ENCODE measurements at places on chromosomes 3 and 15. TPM values are rescaled to one million over a fixed set of nuclear protein-coding genes. Genes with fewer than 3 reads are reported as not detected.
A peak's percentile ranks its signal among the peaks of the same experiment; 100 is the strongest.

Gene LMLN
- total RNA-seq, result 5.9 TPM

Gene FEZF2
- total RNA-seq, result not detected

Gene MESP2
- total RNA-seq, result 0.99 TPM

Gene TWF2
- 76.3 TPM for total RNA-seq

Gene CSTA
- 7.9 TPM for total RNA-seq

Gene TMEM212
- total RNA-seq, result not detected

Gene AHSG
- not detected for total RNA-seq

Gene CEP19
- total RNA-seq, result 4.4 TPM

Gene CHRFAM7A
- total RNA-seq, result 0.26 TPM

Gene C2CD4B
- not detected for total RNA-seq

Gene VIPR1
- total RNA-seq, result not detected

DNA sequence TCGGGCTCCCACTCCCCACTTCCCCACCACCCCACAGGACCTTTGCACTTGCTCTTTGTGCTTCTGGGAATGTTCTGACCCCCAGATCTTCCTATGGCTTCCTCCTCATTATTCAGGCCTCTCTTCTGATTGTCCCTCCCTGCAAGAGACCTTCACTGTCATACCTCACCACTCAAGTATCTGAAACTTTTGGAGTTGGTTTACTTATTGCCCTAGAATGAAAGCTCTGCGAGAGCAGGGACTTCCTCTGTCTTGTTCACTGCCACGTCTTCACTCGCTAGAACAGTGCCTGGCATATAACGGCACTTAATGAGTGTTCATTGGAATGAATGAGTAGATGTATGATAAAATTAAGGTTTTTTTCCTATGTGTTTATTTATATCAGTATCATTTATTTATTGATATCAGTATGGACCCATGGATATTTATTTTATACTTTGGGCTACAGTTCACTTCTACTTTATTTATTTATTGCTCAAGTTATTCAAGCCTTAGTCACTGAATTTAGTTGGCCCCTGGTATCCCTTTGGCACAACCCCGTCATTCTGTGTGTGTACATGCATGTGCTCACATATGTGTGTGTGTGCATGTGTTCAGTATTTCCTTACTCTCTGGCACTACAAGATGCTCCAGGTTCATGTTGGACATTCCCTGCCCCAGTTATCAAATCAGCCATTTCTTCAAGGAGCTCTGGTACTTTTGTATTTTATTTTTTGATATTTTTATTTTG, 197.6 kb downstream of the THSD4 start:
- DNase-seq, result no peak
- no peaks in the 10 kb centered on the region for H3K36me3 ChIP-seq
- no peak overlapping the region for H3K27ac ChIP-seq
- no peaks in the 10 kb centered on the region for H3K4me1 ChIP-seq
- no peak overlapping the region for H3K4me3 ChIP-seq

DNA sequence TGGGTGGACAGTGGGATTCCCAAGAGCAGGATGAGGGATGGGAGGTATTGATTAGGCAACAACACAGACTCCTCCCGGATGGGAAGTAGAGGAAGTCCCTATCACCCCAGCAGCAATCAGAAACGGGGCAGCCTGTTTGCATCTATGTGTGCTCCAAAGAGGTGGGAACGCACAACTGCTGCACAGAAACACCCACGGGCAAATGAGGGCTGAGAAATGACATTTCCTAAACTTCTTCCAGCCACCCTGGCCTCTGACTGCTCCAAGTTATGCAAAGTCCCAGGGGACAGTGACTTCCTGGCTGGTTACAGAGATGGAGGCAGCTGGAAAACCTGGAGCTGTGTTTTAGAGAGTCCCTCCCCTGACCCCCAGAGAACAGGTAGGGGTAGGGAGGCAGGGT, 42.6 kb downstream of the HCN4 start:
- H3K4me1 ChIP-seq, result no peaks in the 10 kb centered on the region
- no peak for DNase-seq
- H3K27ac ChIP-seq, result no peak overlapping the region
- H3K27me3 ChIP-seq, result no peaks in the 10 kb centered on the region
- H3K36me3 ChIP-seq, result no peaks in the 10 kb centered on the region
- H3K4me3 ChIP-seq, result no peak overlapping the region

- no peaks in the 10 kb centered on the region for H3K27me3 ChIP-seq
- DNase-seq, result no peak
- H3K4me1 ChIP-seq, result no peaks in the 10 kb centered on the region
- H3K27ac ChIP-seq, result no peak overlapping the region
Observed at GRCh38 chr15:91070872-91071271, 29.2 kb upstream of the SV2B start.

- no peaks in the 10 kb centered on the region for H3K36me3 ChIP-seq
- no peak overlapping the region for H3K4me3 ChIP-seq
- no peaks in the 10 kb centered on the region for H3K4me1 ChIP-seq
- no peak overlapping the region for H3K27ac ChIP-seq
Observed at GRCh38 chr15:44414001-44414400, 13.4 kb upstream of the CTDSPL2 start.

GRCh38 chr3:21665444-21666100, 85.4 kb downstream of the ZNF385D start:
- no peak for DNase-seq
- H3K27ac ChIP-seq, result no peak overlapping the region
- H3K36me3 ChIP-seq, result no peaks in the 10 kb centered on the region
- no peaks in the 10 kb centered on the region for H3K4me1 ChIP-seq
- H3K27me3 ChIP-seq, result no peaks in the 10 kb centered on the region

GRCh38 chr3:11835028-11835639, 11.6 kb downstream of the TAMM41 start:
- H3K27ac ChIP-seq, result no peak overlapping the region
- peak; percentile 11 for DNase-seq
- no peak overlapping the region for H3K4me3 ChIP-seq
- H3K36me3 ChIP-seq, result peaks cover 12% of the 10 kb centered on the region
- H3K4me1 ChIP-seq, result no peaks in the 10 kb centered on the region

GRCh38 chr3:167605871-167606270, 47.9 kb downstream of the WDR49 start:
- DNase-seq, result no peak
- no peak overlapping the region for H3K4me3 ChIP-seq
- H3K4me1 ChIP-seq, result no peaks in the 10 kb centered on the region
- no peak overlapping the region for H3K27ac ChIP-seq
- H3K27me3 ChIP-seq, result no peaks in the 10 kb centered on the region

DNA sequence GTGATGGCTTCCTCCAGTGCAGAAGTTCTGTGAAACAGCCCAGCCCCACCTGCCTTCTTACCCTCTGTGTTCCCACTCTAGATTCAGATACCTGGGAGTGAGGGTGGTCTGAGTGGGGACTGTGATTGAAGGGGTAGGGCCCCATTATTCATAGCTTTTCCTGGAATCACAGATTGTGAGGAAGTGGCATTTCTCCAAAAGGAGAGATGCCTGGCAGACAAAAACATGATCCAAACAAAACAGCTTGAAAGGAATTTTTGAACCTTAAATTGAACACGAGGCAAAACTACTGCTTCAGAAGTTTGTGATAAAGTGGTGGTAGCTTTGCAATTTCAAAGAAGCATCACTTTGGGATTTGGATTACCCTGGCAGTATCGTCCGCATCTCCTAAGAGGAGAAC, 29.2 kb upstream of the NEO1 start:
- H3K4me1 ChIP-seq, result no peaks in the 10 kb centered on the region

DNA sequence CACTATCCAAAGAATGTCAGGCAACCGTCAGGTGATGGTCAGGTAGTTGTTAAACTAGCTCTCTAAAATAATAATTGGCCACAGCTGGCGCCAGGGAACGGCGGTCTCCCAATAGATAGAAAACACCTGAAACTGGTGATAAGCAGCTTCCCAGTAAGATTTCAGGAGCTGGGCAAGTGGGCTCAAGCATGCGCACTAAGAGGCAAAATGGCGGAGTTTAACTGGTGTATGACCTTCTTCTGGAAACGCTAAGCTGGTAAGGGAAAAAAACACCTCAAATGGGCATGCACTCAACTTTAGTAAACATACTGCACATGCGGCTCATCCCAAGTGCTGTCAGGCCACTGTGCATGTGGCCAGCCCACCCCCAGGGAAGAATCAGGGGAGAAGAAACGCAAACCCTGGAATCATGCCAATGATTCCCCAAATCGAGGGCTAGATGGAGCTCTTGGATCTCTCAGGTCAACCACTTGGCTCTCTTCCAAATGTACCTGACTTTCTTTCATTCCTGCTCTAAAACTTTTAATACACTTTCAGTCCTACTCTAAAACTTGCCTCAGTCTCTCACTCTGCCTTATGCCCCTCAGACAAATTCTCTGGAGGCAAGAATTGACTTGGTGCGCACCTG, 195.0 kb downstream of the ZNF621 start:
- DNase-seq, result peak; percentile 3
- no peak overlapping the region for H3K27ac ChIP-seq
- no peaks in the 10 kb centered on the region for H3K36me3 ChIP-seq

DNA sequence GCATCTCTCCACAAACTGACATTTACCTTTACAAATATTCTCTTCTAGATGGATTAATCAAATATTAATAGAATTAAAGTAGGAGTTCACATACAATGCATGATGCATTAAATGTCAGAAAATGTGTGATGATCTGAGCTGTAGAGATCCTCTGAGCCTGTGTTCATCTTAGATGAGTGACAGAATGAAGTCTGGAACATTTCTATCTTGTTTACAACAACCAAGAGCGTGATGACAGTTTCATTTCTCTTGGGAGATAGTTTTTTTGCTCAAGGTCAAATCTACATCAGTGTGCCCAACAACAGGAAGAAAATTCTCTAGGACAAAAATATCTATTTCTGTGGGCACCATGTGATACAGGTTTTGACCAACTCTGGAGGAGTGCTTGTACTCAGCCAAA, 211.9 kb downstream of the MYRIP start:
- H3K27ac ChIP-seq, result no peak overlapping the region
- H3K36me3 ChIP-seq, result no peaks in the 10 kb centered on the region
- no peak for DNase-seq

DNA sequence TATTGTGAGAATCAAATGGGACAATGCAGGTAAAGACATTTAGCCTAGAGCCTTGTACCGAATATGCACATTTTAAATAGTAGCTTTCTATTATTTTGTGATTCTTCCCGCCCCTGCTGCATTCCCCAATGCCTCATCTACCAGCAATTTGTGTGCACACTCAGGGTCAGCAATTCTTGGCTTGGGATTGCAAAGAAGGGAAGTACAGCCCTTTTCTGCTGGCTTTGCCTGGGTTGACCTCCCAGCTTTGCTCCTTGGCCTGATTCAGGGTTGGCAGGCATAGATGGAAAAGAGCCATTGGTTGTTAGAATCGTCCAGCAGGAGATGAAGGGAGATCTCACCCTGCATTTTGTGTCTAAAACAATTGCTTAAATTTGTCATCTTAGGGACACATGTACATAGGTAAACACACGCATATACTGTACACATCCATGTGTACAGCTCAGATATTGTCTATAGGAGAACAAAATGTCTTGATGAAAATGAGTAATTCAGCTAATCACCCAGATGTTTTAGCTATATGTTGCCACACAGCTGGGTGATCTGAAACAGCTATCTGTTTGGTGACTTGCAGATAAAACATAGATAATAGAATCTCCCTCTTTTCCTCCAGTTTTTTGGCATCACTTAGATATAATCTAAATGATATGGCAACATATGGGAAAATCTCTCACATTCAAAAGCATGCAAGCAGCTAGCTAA, 340.9 kb upstream of the TBL1XR1 start:
- no peak overlapping the region for H3K4me3 ChIP-seq
- no peaks in the 10 kb centered on the region for H3K27me3 ChIP-seq
- peak; percentile 93 for DNase-seq
- no peak overlapping the region for H3K27ac ChIP-seq
- H3K4me1 ChIP-seq, result peaks cover 10% of the 10 kb centered on the region

GRCh38 chr3:120081719-120082118, 12.5 kb downstream of the GSK3B start:
- H3K27me3 ChIP-seq, result no peaks in the 10 kb centered on the region
- H3K4me1 ChIP-seq, result no peaks in the 10 kb centered on the region
- H3K36me3 ChIP-seq, result no peaks in the 10 kb centered on the region
- no peak overlapping the region for H3K4me3 ChIP-seq

DNA sequence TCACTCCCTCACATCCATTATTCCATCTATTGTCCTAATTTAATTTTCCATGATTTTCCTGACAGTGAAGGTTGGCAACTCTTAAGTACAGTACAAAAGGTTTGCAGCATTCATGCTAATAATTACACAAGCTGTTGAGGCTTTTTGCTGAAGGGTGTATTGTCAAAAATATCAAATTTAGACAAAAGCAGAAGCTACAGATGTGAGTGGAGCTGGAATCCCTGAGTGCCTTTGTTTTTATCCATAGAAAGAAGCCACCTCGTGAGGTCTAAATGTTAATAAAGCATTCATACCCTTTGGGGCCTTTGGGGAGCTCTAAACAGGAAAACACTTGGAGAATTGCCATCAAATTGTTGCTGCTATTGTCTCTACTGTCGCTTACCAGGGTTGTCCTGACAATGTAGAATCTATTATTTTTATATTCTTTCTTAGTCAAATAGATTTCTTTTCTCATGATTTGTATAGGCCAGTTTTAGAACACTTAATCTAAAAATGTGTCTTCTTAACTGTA, 185.8 kb upstream of the ROBO1 start:
- H3K4me3 ChIP-seq, result no peak overlapping the region
- DNase-seq, result no peak
- H3K27ac ChIP-seq, result no peak overlapping the region
- H3K4me1 ChIP-seq, result no peaks in the 10 kb centered on the region

DNA sequence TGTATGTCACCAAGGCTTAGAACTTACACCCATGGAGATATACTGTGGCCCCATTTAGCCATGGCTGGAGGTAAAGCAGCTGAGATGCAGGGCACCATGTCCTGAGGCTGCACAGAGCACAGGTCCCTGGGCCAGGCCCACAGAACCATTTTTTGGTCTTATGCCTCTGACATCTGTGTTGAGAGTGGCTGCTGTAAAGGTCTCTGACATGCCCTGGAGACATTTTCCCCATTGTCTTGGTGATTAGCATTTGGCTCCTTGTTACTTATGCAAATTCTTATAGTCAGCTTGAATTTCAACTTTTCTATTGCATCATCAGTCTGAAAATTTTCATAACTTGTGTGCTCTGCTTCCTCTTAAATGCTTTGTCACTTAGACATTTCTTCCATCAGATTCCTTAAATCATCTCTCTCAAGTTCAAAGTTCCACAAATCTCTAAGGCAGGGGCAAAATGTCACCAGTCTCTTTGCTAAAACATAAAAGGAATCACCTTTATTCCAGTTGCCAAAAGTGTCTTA, 701.3 kb downstream of the EPHA3 start:
- no peaks in the 10 kb centered on the region for H3K27me3 ChIP-seq
- no peak overlapping the region for H3K27ac ChIP-seq

- peaks cover 8% of the 10 kb centered on the region for H3K4me1 ChIP-seq
- H3K4me3 ChIP-seq, result peak overlapping the region; percentile 82
- peak; percentile 89 for DNase-seq
- peak overlapping the region; percentile 86 for H3K27ac ChIP-seq
- H3K27me3 ChIP-seq, result no peaks in the 10 kb centered on the region
- H3K36me3 ChIP-seq, result no peaks in the 10 kb centered on the region
Observed at GRCh38 chr3:136818191-136818768, 646 bp upstream of the SLC35G2 start.

- peak; percentile 86 for DNase-seq
- peaks cover 15% of the 10 kb centered on the region for H3K4me1 ChIP-seq
- no peaks in the 10 kb centered on the region for H3K27me3 ChIP-seq
- no peak overlapping the region for H3K4me3 ChIP-seq
Observed at GRCh38 chr3:188234132-188234531, 80.2 kb downstream of the LPP start.
